ENCODE measurements at places on chromosomes 11 and 22. TPM values are rescaled to one million over a fixed set of nuclear protein-coding genes. Genes with fewer than 3 reads are reported as not detected.

DNA sequence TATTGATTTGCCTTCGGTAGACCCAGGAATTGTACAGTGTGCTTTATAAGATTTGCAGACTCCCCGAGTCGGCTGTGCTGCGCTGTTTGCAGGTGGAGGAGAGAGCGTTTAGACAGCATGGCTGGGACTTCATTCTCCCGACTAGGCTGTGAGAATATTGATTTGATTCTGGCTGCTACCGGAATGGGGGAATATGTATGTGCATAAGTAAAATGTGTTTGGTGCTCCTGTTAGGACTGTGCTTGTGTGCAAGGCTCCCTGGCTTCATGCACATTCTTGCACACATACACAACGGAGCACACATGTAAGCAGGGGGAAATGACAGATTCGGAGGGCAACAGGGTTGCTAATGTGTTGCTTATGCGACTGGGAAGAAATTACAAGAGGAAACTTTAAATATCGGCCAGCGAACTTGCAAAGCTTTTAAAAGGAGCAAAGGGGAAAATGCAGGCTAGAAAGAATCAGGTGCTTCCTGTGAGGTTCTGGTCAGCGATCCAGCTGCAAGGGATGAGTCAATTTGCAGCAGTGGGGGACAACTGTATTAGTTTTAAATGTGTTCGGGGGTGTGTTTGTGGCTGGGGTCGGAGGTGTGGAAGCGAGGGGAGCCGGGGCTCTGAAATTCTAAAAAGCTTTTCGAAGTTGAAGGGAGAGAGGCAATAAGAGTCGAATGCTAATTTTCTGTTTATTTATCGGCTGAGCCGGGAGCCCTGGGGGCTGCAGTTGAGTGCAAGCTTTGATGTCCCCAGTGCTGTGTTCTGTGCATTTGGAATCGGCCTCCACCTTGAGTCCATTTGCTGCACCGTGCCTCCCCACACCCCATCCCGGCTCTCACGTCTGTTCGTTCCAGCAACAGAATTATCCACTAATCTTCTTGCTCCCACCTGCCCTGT lies 731 bp downstream of the NTM start:
- no peak for DNase-seq

Gene PLEKHA7
- 9.7 TPM for polyA plus RNA-seq

- DNase-seq: no peak
Measured at GRCh38 chr22:37194750-37195149, 6.7 kb upstream of the C1QTNF6 start.

GRCh38 chr11:117985953-117986887 lies at the start of gene IL10RA:
IL10RA (plus strand) TSS chr11:117986394; CDS start chr11:117986468, 74 bp downstream.
- DNase-seq: peak; percentile 91

DNA sequence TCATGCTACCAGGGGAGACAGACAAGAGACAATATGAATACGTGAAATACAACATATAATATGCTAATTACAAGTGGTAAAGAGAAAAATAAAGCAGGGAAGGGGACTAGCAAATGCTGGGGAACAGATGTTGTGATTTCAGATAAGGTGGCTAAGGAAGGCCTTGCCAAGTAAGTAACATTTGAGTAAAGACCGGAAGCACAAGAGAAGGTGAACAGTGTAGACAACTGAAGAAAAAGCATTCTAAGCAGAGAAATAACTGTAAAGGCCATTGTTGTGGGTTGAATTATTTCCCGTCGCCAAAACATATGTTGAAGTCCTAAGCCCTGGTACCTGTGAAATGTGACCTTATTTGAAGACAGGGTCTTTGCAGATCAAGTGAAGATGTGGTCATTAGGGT lies 63.7 kb upstream of the EED start:
- no peak for DNase-seq

Data from GM23338 (cell line).